Panc1 (cell line): ENCODE measurements at places on chromosomes 7 and 10.

DNA sequence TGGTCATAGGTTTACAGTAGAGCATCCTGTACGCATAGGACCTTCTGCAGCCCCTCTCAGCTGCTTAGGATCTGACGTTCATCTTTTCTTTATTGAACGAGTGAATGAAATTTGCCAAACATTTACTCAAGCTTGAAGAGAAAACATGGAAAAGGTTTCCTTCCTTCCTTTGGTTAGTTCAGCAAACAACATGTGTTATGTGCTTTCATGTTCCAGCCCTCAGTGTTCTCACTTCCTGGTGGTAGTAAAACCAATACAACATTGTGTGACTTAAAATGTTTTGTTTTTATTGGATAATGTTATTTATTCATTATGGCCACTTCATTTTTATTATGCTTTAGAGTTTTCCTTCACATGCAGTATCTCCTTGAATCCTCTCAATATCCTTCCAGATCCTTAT is 1.4 kb upstream of the CDCA7L start:
- no peak for DNase-seq

DNA sequence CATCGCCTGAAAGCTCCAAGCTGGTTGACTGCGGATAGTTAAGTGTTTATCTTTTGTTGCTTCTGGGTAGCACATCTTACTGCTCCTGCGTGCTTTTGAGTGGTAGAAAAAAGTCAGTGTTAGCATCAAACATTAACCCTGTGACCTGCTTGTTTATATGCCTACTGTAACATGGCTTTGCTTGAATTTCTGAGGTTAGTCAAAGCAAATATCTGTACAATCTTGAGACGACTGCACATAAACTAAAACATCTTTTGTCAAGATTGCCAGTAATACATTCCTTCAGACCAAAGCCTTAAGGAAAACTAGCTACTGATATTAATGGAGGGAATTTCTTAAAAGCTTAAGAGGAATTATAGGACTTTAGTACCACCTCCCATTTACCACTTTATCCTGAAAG is 163.7 kb downstream of the BAMBI start:
- DNase-seq, result no peak

DNA sequence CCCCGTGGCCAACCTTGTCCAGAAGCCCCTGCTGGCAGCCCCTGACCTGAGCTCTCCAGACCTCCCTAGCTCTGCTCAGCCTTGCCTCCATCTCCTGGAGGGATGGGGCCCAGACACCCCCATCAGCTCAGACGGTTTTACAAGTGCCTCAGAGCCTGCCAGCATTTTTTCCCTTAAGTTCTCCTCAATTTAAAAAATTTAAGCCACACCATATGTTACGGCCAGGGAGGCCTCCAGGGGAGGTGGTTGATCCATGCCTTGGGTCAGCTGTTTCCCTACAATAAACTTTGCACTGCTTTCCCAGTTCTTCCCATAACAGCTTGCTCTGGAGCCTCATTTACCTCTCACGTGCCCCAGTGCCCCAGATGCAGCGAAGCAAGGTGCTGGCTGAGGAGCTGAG is 143.5 kb downstream of the RGS10 start:
- DNase-seq, result no peak

DNA sequence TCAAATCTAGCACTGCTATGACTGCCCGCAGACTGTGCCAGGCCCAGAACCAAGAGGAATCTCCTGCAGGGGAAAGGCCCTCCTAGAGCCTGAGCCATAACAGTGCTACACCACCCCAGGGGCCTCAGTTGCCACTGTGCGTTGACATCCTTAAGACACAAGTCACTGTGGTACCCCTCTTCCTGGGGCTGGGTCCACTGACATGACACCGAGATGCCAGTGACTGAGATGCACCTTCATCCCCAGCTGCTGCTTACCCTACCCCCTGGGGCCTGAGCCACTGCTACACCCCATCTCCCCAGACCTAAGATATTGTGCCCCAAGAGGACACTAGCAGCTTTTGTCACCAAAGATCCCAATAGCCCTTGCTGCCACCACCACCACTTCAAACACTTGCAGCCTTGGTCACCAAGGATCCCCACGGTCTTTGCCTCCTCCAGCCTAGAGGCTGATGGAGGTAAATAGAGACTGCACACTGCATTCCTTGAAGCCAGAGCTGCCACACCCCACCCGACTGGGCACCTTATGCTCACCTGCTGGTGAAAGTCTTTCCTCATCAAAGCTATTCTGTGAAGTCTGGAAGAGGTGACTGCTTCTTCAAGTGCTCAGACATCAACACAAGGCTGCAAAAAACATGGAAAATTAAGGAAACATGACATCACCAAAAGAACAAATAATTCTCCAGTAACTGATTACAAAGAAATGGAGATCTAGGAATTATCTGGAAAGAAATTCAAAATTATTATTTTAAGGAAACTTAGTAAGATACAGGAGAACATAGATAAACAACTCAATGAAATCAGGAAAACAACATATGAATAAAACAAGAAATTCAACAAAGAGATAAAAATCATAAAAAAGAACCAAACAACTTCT is 40.4 kb upstream of the SHH start:
- no peak for DNase-seq

DNA sequence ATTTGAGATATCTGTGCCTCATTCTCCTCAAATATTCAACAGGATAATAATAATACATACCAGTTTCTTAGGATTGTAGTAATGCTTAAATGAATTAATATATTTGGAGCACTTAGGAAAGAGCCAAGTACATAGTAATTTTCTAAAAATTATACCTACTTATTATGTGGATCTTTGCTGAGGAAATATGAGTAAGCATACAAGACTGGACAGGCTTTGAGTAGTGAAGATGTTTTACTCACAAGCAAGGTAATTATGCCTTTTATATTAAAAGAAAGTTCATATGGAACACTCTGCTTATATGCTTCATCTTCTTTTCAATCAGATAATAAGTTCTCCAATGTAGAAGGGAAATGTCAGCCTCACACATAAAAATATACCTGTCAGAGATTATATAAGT is 337.5 kb upstream of the KAT6B start:
- no peak for DNase-seq
